Endothelial cell of umbilical vein (primary cell): ENCODE measurements at places on chromosomes 5 and 9. TPM values are rescaled to one million over a fixed set of nuclear protein-coding genes. Genes with fewer than 3 reads are reported as not detected.

DNA sequence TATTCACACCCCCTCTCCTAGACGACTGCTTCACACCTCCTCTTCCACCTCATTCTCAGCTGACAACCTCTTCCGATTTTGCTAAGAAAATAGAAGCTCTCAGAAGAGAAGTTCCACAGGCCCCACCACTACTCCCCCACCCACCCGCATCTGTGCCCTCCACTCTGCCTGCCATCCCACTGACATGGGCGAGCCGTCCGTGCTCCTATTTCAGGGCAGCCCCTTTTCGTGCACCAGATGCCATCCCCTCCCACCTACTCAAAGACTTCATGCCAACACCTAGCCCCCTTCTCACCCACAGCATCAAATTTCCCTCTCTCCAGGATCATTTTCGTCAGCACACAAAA, 34.6 kb upstream of the JADE2 start:
- no peak overlapping the region for H3K27ac ChIP-seq
- H3K27me3 ChIP-seq = no peaks in the 10 kb centered on the region
- no peaks in the 10 kb centered on the region for H3K36me3 ChIP-seq

- no peak overlapping the region for H3K4me3 ChIP-seq
- H3K4me1 ChIP-seq = peaks cover 12% of the 10 kb centered on the region
- no peak overlapping the region for H3K27ac ChIP-seq
- no peak for DNase-seq
- no peaks in the 10 kb centered on the region for H3K36me3 ChIP-seq
Measured at GRCh38 chr5:78657201-78657600, 8.6 kb upstream of the LHFPL2 start.

- H3K27ac ChIP-seq = no peak overlapping the region
- DNase-seq = no peak
- no peaks in the 10 kb centered on the region for H3K4me1 ChIP-seq
- H3K27me3 ChIP-seq = peaks cover 4% of the 10 kb centered on the region
- no peak overlapping the region for H3K4me3 ChIP-seq
- no peaks in the 10 kb centered on the region for H3K36me3 ChIP-seq
Measured at GRCh38 chr5:84487963-84488362, 103.3 kb upstream of the EDIL3 start.

DNA sequence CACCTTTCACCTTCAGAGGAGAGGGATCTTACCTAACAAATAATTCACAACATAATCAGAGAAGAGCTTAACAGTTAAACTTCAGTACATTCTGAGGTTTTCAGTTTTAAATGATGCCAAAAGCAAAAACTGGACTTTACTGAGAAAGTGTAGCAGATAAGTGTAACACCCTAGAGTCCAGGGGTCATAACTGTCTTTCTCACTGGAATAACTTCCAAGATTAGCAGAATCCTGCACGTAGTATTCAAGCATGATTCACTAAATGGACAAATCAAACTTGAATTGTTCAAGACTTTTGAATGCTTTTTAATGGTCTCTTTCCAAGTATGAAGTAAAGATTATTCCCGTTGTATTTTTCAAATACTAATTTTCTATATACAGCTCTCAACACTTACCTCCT, 180.1 kb upstream of the NREP start:
- H3K4me3 ChIP-seq = no peak overlapping the region
- H3K36me3 ChIP-seq = no peaks in the 10 kb centered on the region
- no peaks in the 10 kb centered on the region for H3K4me1 ChIP-seq
- no peak overlapping the region for H3K27ac ChIP-seq
- no peak for DNase-seq

- H3K4me1 ChIP-seq = no peaks in the 10 kb centered on the region
- H3K4me3 ChIP-seq = no peak overlapping the region
- no peaks in the 10 kb centered on the region for H3K27me3 ChIP-seq
- DNase-seq = no peak
- no peak overlapping the region for H3K27ac ChIP-seq
Measured at GRCh38 chr5:74042959-74043358, 417.0 kb downstream of the ARHGEF28 start.

DNA sequence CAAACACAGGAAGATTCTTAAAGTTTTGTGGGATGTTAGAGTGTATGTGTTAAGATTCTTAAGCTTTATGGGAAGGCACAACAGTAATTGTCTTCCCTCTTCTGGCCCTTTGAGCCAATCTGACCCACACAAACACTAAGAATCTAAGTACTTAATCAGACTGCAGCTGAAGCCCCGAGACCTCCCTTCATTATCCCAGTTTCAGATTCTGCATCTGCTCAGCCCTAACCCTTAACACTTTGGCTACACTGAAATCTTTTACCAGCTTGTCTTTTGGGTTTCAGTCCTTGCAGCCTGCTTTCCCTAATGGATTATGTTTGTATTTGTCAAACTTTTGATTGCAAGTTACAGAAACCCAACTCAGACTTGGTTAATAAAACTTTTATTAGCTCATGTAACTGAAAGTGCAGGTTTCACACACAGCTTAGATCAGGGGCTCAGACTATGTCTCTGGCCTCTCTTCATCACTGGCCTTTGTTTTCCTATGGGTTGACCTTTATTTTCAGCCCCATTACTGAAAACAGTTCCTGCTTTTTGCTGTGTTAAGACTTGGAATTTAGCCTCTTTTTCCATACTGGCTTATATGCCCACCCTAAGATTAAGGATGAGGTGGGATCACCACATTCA, 71.5 kb downstream of the COX7C start:
- H3K27ac ChIP-seq = no peak overlapping the region
- no peak overlapping the region for H3K4me3 ChIP-seq
- H3K4me1 ChIP-seq = no peaks in the 10 kb centered on the region
- no peaks in the 10 kb centered on the region for H3K36me3 ChIP-seq
- H3K27me3 ChIP-seq = no peaks in the 10 kb centered on the region
- DNase-seq = no peak

DNA sequence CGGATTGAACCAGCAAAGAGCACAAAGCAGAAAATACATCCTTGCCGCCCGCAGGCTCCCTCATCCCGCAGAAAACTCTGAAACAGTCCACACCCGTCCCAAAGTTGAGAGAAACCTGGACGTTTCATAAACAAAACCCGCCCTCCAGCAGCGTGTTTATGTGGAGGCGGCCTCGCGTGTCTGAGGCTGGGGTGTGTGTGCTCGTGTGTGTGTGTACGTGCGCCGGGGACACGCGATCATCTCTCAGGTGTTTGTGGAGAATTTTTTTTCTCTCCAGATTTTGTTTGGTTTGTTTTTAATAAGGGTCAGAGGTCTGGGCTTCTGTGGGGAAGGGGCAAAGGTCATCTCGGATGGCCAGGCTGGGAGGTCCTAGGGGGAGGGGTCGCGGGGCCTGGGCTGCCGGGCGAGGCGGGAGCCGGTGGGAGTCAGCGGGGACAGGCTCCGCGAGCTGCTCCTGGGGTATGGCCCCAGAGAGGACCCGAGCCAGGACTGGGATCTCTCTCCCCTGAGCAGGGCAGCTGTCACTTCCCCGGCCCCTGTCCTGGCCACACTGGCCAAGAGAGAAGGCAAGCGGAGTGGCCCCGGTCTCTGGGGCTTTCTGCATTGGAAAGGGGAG, 206.4 kb downstream of the C9orf50 start:
- H3K27me3 ChIP-seq = no peaks in the 10 kb centered on the region
- no peaks in the 10 kb centered on the region for H3K36me3 ChIP-seq
- no peak for DNase-seq
- peaks cover 15% of the 10 kb centered on the region for H3K4me1 ChIP-seq
- peak overlapping the region; percentile 96 for H3K27ac ChIP-seq

DNA sequence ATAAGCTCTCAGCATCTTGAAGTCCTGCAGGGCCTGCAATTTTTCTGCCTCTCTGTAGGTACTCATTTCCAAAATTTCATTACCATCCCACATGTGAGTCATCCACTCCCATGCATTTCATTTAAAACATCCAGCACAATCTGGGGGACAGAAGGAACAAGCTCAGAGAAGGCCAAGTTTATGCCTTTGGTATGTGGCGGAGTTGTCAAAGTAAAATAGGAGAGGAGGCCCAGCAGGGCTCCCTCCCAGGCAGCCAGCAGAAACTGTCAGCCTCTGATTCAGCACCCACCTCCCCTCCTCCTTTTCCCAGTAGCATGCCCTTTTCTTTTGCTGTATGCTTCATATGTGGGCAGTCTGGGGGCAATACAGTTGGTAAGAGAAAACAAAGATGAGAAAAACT, 126.4 kb upstream of the ZNF366 start:
- H3K27ac ChIP-seq = no peak overlapping the region
- no peak for DNase-seq
- peaks cover 5% of the 10 kb centered on the region for H3K4me1 ChIP-seq

DNA sequence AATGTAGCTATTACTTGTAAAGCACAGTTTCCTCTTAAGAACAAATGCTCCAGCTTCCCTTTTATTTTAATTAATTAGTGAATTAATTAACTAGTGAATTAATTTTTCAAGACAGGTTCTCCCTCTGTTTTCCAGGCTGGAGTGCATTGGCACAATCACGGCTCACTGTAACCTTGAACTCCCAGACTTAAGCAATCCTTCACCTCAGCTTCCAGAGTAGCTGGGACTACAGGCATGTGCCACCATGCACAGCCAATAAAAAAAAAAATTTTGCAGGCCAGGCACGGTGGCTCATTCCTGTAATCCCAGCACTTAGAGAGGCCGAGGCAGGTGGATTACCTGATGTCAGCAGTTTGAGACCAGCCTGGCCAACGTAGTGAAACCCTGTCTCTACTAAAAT, 44.1 kb downstream of the FCHO2 start:
- no peaks in the 10 kb centered on the region for H3K27me3 ChIP-seq
- no peak overlapping the region for H3K4me3 ChIP-seq
- no peaks in the 10 kb centered on the region for H3K4me1 ChIP-seq
- no peak for DNase-seq
- peaks cover 2% of the 10 kb centered on the region for H3K36me3 ChIP-seq

GRCh38 chr5:68268101-68268851, 52.7 kb downstream of the PIK3R1 start:
- H3K36me3 ChIP-seq = no peaks in the 10 kb centered on the region
- H3K27me3 ChIP-seq = no peaks in the 10 kb centered on the region
- no peak for DNase-seq
- H3K4me3 ChIP-seq = no peak overlapping the region

DNA sequence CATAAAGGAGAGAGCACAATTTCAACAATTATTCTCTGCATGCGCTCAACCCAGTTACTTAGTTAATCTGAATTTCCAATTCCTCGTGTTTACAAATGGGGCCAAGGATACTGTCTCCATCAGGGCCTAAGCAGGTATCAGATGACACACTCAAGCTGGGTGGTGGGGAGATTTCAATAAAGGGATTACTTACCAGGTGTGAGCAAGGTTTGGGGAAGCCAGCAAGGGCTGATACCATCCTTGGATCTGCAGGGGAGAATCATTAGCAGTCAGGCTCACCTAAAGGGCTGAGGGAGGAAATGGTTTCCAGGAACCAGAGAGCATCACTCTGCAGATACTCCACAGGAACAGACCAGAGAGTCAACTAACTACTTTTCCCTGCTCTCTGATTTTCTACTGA, 487.1 kb downstream of the NTRK2 start:
- H3K36me3 ChIP-seq = no peaks in the 10 kb centered on the region
- no peak overlapping the region for H3K4me3 ChIP-seq
- H3K4me1 ChIP-seq = no peaks in the 10 kb centered on the region
- no peak for DNase-seq
- no peaks in the 10 kb centered on the region for H3K27me3 ChIP-seq

DNA sequence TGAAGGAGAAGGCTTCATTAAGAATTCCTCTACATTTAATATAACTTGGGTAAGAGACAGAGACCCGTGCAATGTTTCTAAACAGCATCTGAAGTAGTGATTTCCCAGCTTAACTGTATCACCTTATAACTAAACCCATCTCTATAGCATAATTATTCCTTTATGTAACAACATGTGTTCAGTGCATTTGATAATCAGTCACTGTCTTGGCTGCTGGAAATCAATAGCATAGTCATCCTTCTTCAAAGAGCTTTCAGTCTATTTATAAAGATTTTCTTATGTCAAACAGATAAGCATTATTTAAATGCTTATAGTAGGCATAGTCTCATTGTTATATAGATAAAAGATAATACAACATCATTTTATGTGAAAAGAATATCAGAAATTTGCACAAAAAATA, 80.1 kb upstream of the TYRP1 start:
- H3K4me1 ChIP-seq = no peaks in the 10 kb centered on the region
- no peak for DNase-seq
- no peaks in the 10 kb centered on the region for H3K36me3 ChIP-seq
- H3K27me3 ChIP-seq = no peaks in the 10 kb centered on the region
- H3K4me3 ChIP-seq = no peak overlapping the region

DNA sequence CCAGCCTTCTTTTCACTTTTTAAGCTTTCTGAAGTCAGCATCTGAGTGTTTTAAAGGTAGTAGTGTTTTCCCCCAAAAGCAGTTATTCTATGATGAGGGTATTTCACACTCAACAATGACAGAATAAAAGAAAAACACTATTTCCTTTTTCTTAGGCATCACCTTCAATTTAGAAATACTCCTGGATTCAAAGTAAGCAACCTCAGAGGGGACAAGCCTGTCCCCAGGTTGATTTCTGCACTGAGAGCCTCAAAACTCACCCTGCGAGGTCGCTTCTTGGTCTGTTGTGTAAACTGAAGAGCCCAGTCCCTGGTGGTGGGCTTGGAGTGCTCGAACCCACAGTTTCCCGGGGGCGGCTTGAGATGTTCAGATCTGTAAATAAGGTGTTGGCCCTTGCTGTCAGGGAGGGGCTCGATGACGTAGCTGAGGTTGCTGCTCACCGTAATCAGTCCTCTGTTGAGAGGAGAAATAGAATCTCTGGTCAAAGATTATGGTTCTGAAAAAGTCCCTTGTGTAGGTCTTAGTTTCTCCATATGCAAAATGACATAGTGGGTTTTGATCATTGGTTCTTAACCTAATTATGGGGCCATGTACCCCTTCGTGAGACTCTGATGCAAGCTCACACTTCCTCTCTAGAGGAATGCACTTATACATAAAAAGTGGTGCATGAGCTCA, 55.9 kb downstream of the ADAM19 start:
- H3K27ac ChIP-seq = no peak overlapping the region
- H3K4me3 ChIP-seq = no peak overlapping the region
- H3K27me3 ChIP-seq = no peaks in the 10 kb centered on the region

DNA sequence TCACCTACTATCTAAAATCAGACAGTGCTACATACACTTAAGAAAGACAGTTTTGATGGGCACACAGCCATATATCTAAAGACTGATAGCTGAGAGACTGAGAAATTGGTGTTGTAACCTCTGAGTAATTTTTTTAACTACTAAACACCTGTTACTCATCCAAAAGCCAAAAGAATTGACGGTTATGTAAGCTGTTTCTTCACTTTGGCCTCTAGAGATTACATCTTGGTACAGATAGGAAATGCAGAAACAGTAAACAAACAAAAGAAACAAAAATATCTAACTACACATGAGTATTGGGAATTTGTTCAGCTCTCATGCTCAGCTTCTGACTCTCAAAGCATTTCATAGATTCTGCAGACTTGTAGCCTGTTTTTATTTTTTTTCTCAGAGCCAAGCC, 152.1 kb upstream of the GAS1 start:
- no peak overlapping the region for H3K27ac ChIP-seq
- H3K27me3 ChIP-seq = no peaks in the 10 kb centered on the region
- H3K36me3 ChIP-seq = no peaks in the 10 kb centered on the region
- DNase-seq = no peak
- no peak overlapping the region for H3K4me3 ChIP-seq
- no peaks in the 10 kb centered on the region for H3K4me1 ChIP-seq

GRCh38 chr9:2261421-2262103, 246.4 kb downstream of the SMARCA2 start:
- DNase-seq = no peak
- no peaks in the 10 kb centered on the region for H3K27me3 ChIP-seq
- H3K4me1 ChIP-seq = no peaks in the 10 kb centered on the region

PDE8B gene
- not detected in 2 replicates for total RNA-seq

FAM200C gene
- 2.6 and 2.7 TPM in 2 replicates for total RNA-seq

APBA1 gene
- 11.3 and 11.4 TPM in 2 replicates for total RNA-seq

ACTBL2 gene
- total RNA-seq = not detected in 2 replicates

GABBR2 gene
- total RNA-seq = 6.3 and 9.2 TPM in 2 replicates

DBH gene
- total RNA-seq = not detected in 2 replicates

FRMD3 gene
- 6.1 and 7.3 TPM in 2 replicates for total RNA-seq
